ENCODE measurements at places on chromosomes 1 and 21.

GRCh38 chr1:15178571-15179484 lies 25.3 kb downstream of the TMEM51 start:
- peak; percentile 72 for DNase-seq

DNA sequence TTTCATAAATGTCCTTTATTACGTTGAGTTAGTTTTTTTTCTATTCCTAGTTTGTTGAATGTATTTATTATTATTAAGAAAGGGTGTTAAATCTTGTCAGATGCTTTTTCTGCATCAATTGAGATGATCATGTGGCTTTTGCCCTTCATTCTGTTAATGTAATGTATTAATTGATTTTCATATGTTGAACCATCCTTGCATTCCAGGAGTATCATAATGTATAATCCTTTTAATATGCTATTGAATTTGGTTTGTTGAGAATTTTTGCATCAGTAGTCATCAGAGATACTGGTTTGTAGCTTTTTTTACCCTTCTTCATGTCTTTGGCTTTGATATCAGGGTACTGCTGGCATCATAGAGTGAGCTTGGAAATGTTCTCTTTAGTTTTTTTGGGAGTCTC lies 100.0 kb downstream of the POFUT2 start:
- no peak for DNase-seq

GRCh38 chr1:238404921-238405320 lies 514.2 kb upstream of the ZP4 start:
- no peak for DNase-seq

DNA sequence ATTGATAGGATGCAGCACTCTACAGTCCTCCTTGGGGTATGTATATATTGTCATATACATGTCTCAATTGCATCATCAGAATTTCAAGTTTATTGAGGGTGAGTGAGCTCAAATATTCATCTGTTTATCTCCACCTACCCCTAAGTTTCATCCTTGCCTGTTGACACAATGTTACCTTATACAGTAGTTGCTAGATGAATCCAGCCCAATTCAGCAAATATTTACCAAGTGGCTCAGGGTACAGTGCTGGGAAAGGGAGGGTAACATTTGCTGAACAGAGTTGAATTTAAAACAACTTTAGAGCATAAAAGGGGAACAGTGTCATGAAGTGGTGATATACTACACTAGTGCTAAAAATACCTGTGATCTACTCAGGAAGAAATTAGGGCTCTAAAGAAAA lies 14.4 kb downstream of the ELAVL4 start:
- DNase-seq = no peak

GRCh38 chr21:23858878-23859277 lies 1748.4 kb downstream of the MRPL39 start:
- no peak for DNase-seq

DNA sequence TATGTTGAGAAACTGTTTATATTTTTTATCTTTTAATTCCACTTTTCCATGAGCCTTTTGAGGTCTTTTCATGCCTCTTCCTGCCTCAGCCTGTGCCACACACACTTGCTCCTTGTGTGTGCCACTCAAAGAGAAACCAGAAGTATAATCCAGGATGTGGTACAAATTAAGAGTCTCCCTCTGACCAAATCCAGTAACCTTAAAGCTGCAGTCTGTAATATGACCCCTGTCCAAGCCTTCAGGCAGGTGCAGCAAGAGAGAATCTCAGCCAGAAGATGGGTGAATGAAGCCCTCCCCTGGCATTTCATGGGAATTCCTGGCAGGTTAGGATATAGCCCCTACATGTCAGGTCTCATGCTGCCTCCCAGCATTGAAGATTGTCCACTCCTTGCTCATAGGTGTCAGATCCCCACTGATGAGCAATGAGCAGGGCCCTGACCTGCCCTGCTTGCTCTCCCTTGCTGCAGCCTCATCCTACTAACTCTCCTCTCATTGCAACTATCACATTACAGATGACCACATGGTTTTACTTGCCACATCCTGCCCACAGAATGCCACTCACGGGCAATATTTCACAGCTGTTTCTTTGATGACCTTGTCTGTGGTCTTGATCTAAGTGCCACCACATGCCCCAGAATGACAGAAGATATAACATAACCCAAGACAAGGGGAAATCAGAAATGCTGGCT lies 169.3 kb downstream of the SEC16B start:
- DNase-seq = peak; percentile 10

GRCh38 chr1:160216301-160216700 lies 11.1 kb downstream of the PEA15 start:
- DNase-seq = no peak

GRCh38 chr1:236089046-236089773 lies 24.3 kb upstream of the NID1 start:
- DNase-seq = no peak

DNA sequence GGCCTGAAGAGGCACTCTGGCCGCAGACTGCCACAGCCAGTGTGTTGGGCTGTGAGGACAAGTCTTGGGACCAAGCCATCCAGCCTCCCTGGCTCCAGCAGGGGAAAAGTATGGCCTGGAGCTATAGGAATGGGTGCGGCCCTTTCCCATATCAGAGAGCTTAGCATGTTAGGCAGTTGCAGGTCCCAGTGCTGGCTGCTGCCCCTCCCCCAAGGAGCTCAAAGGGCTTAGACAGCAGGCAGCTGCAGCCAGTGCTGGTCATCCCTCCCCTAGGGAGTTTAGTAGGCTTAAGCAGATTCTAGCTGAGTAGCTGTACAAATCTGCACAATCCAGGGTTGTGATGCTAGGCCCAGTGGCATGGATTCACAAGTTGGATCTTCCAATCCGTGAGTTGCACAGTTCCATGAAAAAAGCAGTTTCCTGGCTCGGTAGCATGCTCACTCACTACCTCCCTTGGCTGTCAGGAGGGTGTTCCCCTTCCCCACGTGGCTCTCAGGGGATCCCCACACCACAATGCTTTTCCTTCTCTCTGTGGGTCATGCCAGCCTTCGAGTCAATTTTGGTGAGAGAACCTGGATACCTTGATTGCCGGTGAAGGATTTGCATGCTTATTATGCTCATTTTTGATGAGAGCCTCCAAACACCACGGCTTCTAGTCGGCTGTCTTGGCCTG lies 1490.8 kb downstream of the BRINP3 start:
- no peak for DNase-seq

GRCh38 chr1:58583496-58583895 lies 6.4 kb upstream of the TACSTD2 start:
- no peak for DNase-seq

GRCh38 chr1:29948581-29948980 lies 712.3 kb downstream of the PTPRU start:
- DNase-seq = no peak

DNA sequence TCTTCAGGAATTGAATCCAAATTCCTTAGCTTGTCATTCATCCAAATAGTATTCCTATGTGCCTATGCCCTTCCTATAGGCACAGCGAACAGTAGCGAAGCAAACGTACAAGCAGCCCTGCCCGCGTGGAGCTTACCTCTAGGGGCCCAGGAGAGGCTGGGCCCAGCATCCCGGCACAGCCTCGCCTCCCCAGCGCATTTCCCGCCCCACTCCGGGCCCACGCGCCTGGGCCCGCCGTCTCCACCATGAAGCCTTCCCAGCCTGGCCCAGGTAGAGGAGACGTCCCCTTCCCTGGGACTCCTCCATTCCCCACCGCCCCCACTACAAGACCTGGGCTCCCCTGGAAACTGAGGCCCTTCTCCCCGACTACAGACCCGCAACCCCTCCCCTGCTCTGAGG lies 245 bp upstream of the TMEM269 start:
- no peak for DNase-seq

- no peak for DNase-seq
These were observed 22.2 kb downstream of the MRPL39 start for GRCh38 chr21:25584833-25585676.

DNA sequence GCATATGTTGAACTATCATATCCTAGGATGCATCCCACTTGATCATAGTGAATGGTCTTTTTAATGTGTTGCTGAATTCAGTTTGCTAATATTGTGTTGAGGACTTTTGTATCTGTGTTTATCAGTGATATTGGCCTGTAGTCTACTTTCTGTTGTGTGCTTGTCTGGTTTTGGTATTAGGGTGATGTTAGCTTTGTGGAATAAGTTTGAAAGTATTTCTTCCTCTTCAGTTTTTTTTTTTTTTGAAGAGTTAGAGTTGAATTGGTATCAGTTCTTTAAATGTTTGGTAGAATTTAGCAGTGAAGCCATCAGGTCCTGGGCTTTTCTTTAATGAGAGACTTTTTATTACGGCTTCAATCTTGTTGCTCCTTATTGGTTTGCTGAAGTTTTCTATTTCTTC lies 162.3 kb downstream of the VAV3 start:
- DNase-seq = no peak

GRCh38 chr21:45423968-45424853 lies 19.2 kb downstream of the COL18A1 start:
- no peak for DNase-seq

GRCh38 chr1:51378871-51379270 lies 48.5 kb upstream of the TTC39A start:
- no peak for DNase-seq

DNA sequence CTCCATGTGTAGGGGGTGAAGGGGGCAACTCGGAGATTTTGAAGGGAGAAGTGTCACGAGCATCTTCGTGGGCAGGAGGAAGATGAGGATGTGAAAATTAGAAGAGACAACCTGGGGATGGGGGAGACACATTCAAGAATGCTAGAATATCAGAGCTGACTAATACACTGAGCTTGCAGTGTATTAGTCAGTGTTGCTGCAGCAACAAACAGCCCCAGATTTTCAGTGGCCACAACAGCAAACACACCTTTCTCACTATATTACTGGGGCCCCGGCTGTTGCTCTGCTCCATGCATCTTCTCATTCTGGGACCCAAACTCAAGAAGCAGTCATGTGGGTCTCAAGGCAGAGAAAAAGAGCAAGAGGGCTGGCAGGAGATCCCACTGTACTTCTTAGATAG lies 74.8 kb upstream of the SIM2 start:
- DNase-seq = no peak

DNA sequence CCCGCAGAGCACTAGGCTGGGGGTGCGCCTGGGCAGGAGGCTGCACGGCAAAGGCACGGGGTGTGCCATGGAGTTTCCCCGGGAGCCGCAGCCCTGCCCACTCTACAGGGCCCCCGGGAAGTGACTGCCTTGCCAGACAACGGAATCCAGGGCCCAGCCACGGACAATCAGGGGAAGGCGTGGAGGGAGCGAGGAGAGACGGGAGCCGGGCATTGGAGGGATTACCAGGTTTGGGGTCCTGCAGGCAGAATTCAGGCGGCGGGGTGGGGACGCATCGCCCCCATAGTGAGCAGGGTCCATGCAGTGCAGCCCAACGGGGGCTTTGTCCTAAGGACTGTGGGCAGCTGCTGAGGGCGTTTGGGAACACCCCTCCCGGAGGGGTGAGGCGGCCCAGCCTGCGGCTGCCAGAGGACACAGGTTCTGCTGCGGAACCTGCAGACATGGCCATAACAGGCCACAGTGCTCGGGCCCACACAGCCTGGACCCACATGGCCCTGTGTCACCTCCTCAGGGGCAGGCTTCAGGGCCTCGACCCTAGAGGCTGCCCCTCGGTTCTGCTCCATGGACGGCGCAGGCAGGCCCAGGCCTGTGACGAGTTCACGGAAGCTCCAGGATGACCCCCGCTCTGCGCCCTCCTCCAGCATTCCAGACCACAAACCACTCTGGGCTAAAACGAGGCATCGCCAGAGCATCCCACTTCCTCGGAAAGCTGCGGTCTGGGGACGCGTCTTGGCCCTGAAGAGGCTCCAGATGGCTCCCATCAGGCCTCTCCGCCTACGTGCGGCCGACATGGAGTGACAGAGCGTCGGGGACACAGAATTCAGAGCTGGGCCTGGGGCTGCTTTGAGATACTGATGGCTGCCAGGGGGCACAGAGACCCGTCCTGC lies 54.5 kb downstream of the COL6A1 start:
- DNase-seq = no peak

- DNase-seq = no peak
These were observed 17.6 kb downstream of the RABIF start for GRCh38 chr1:202871367-202871766.

GRCh38 chr21:15063081-15063813 lies 1.6 kb downstream of the NRIP1 start:
- DNase-seq = no peak

- DNase-seq = no peak
These were observed 2.0 kb downstream of the FMO1 start for GRCh38 chr1:171250263-171250662.

- DNase-seq = no peak
These were observed 45.4 kb upstream of the TENT5B start for GRCh38 chr1:27057801-27058625.

GRCh38 chr1:203486618-203487370 lies 7.2 kb upstream of the OPTC start:
- DNase-seq = no peak

DNA sequence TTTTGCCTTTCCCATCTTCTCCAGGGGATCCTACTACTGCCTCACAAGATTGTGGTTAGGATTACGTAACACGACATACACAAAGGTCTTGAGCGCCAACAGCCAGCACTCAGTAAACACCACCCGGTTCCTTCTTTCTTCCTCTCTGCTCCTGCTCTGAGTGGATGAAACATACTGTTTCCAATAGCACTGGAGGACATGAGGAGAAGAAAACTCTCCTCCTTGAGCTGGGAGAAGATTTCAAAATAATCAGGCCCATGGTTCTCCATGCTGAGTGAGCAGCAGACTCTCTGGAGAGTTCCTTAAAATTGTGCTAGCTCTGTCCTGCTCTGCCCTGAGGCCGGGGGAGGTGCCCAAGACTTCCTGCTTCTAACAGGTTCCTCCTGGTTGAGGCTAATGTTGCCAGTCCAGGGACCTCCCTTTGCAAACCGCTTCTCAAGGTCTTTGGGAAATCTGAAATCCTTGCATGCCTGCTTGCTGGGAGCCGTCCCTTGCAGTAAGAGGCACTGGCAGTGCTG lies 29.4 kb upstream of the MX1 start:
- DNase-seq = no peak

- DNase-seq = no peak
These were observed 55.4 kb downstream of the MATN1 start for GRCh38 chr1:30668024-30668423.

- no peak for DNase-seq
These were observed 37.4 kb downstream of the CD58 start for GRCh38 chr1:116533429-116533820.

DNA sequence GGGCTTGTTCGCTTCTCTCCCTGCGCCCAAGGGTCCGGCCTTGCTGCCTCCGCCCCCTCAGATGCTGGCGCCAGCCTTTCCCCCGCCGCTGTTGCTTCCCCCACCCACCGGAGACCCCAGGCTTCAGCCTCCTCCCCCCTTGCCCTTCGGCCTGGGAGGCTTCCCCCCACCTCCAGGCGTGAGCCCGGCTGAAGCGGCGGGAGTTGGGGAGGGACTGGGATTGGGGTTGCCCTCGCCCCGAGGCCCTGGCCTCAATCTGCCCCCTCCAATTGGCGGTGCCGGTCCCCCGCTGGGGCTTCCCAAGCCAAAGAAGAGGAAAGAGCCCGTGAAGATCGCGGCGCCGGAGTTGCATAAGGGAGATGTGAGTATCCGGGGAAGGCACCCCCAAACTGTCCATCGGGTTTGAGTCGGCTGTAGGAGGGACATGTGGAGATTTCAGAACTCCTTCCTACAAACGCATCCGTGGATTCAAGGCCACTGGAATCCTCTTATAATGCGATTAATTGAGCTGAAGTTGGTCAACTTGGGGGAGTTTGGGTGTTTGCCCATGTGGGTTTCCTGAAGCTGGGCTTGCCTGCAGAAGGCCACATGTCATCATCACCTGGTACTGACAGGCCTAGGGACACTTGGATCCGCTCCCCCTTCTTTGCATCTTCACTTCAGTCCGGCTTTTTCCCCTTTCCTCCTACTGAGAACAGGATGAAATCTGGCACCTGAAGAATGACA lies 707 bp downstream of the PRCC start:
- DNase-seq = no peak

GRCh38 chr1:59645893-59646292 lies 168.9 kb upstream of the HOOK1 start:
- no peak for DNase-seq

GRCh38 chr1:178877896-178878295 lies 7.0 kb upstream of the ANGPTL1 start:
- no peak for DNase-seq
